ENCODE measurements at places on chromosomes 5 and 9.

GRCh38 chr5:126055348-126055729 lies 367.9 kb upstream of the GRAMD2B start:
- no peak for DNase-seq

DNA sequence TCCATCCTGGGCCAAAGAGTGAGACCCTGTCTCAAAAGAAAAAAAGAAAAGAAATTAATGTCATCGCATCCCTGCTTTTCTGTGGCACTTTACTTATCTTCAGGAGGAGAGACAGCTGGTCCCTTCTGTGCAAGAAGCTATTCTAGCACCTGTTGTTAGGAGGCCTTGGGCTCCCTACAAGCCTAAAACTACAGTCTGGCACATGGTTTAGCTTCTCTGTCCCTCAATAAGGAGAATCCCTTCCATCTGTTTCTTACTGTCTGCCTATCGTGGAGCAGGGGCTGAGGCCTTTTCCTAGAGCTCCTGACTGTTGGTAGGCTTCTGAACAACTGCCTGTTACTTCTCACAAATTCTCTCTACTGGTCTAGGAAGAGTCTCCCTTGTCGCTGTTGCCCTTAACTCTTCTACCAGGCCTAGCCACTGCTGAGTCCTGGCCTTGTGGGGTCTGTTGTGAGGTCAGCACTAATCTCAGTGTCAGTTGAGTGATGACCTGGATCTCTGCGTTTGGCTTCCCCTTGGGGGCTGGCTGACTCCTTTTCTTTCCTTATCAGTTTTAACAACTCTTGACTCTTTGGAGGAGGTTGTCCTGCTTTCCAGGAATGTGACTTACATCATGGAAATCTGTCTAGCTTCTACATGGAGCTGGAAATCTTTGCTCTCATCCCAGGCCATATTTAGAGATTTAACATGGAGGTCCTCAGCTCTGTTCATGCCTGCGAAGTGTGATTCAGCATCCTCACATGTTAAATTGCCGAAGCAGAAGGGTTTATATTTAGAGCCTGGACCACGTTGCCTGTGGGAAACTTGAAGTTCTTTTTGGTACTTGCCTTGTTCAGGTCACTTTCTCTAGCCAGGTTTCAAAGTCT lies 5.7 kb upstream of the GARNL3 start:
- no peak for DNase-seq

DNA sequence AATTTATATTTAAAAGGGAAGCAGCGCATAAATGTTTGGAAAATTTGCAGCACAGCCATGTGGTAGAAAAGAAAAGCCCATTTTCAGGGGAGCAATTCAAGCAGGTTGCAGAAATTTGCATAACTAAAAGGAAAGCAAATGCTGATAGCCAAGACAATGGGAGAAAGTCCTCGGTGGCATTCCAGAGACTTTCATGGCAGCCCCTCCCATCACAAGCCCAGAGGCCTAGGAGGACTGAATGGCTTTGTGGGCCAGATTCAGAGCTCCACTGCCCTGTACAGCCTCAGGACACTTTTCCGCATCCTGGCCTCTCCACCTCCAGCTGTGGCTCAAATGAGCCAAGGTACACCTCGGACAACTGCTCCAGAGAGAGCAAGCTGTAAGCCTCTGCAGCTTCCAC lies 462.9 kb downstream of the CDK5RAP2 start:
- no peak for DNase-seq

GRCh38 chr5:62960781-62961180 lies 382.2 kb downstream of the LRRC70 start:
- no peak for DNase-seq

GRCh38 chr5:96755851-96756250 lies 51.9 kb downstream of the ERAP1 start:
- no peak for DNase-seq

- no peak for DNase-seq
Measured at GRCh38 chr5:143701493-143701892, 110.5 kb upstream of the HMHB1 start.

- DNase-seq = no peak
Measured at GRCh38 chr9:31677415-31677814, 707.0 kb upstream of the ACO1 start.

GRCh38 chr5:127702434-127702833 lies 757 bp upstream of the CCDC192 start:
- DNase-seq = no peak

GRCh38 chr5:150068071-150068470 lies 18.3 kb downstream of the CSF1R start:
- no peak for DNase-seq

- DNase-seq = peak; percentile 7
Measured at GRCh38 chr5:6496636-6497035, 48.0 kb downstream of the UBE2QL1 start.

All from right forelimb (tissue), 1 donor.